Head of caudate nucleus (tissue), 42 donors: ENCODE measurements at places on chromosomes 4 and X.

DNA sequence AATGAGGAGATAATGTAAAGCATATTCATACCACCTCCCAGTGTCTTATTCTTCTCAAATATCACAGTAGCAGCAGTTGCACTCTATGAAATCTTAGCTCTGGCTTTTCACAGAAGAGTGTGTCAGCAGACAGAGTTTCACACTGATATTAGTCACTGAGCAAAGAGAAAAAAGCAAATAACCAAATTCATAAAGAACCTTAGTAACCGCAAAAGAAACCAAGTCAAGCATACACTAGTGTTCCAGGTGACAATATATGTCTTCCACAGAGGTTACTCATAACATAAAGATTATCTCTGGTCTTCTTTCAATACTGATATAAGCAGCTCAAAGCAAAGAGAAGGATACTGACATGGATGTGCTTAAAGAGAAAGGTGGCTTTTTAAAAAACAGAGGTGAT is 181.7 kb upstream of the EDNRA start:
- no peak for DNase-seq

GRCh38 chr4:70559211-70559830 is 32.7 kb upstream of the AMBN start:
- DNase-seq: peak; percentile 22

DNA sequence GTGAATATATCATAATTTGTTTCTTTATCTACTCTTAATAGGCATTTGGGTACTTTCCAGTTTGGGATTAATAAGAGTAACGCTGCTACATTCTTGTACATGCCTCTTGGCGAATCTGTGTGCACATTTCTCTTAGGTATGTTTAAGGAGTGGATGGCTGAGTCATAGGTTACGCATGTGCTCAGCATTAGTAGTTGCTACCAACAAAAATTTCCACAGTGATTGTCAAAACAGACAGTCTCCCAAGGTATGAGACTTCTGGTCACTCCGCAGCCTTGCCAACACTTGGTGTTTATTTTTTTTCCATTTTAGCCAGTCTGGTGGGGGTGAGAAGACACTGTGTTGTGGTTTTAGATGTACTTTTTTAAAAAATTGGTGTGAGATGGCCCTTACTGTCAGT is 44.6 kb downstream of the FGFBP1 start:
- DNase-seq: no peak

GRCh38 chr4:4387531-4388310 is 819 bp downstream of the NSG1 start:
- DNase-seq: peak; percentile 50

- no peak for DNase-seq
Measured at GRCh38 chr4:165541851-165542459, 163.1 kb downstream of the CPE start.

GRCh38 chr4:164937576-164938270 is 39.7 kb downstream of the TRIM61 start:
- DNase-seq: peak; percentile 50

GRCh38 chrX:63488546-63489373 is 137.6 kb upstream of the SPIN4 start:
- DNase-seq: no peak

DNA sequence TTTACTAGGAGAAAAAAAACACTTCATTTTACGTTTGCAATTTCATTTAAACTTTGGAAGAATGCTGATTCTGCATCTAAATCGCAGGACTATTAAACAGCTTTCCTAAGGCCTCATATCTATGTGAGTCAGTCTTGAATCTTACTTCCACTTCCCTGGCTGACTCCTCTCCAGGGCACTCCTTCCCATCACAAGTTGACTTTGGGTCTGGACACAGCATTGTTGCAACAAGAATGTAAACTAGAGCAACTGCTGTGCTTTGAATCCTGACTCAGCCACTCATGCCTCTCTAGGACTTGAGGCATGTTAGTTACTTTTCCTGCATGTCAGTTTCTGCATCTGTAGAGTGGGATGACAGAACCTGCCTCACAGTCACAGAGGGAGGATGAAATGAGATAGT is 413.8 kb downstream of the FAT4 start:
- DNase-seq: no peak

GRCh38 chrX:153993978-153994377 is 21.4 kb downstream of the TMEM187 start:
- no peak for DNase-seq

DNA sequence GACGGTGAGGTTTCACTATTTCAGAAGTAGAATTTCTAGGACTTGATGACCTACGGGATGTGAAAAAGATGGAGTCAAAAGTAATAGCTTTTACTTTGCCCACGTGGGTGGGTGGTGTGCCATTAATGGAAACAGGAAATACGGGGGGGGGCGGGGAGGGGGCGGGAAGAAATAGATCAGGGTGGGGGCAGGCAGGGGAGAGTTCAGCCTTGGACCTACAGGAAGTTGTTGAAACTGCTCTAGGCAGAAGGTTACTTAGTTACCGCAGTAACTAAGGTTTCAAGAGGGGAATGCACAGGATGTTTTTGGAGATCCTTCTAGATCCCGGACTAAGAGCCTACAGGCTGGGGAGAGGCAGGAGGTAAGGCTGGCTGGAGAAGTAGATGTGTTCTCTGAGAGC is 3.6 kb upstream of the FHL1 start:
- no peak for DNase-seq

- DNase-seq: no peak
Measured at GRCh38 chr4:39759569-39759968, 61.6 kb downstream of the UBE2K start.

- DNase-seq: no peak
Measured at GRCh38 chr4:186081202-186081807, 12.3 kb downstream of the TLR3 start.

GRCh38 chrX:19840899-19841648 is 46.3 kb downstream of the SH3KBP1 start:
- DNase-seq: no peak

DNA sequence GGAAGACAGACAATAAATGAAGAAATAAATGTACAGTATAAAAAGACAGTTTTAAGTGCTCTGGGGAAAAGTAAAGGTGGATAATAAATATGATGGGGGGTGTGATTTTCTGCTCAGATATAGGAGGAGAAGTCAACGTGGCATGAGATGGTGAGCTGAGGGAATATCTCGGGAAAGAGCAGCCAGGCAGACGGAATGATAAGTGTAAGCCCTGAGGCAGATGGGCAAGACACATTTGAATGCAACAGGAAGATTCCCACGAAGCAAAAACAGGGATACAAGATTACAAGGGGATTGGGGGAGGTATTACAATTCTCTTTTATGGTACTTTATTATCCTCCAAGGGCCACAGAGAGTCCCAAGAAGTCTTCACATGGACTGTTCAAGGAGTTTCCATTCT is 11.1 kb downstream of the ANXA3 start:
- DNase-seq: no peak

DNA sequence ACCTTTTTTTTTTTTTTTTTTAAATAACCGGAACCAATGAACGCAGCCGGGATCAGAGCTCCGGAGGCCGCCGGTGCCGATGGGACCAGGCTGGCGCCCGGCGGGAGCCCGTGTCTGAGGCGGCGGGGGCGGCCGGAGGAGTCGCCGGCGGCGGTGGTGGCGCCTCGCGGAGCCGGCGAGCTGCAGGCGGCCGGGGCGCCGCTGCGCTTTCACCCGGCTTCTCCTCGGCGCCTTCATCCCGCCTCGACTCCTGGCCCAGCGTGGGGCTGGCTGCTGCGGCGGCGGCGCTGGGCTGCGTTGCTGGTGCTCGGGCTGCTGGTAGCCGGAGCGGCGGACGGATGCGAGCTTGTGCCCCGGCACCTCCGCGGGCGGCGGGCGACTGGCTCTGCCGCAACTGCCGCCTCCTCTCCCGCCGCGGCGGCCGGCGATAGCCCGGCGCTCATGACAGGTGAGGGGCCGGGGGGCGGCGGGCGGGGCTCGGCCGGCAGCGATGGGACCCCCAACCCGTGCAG is 337 bp downstream of the STIM2 start:
- DNase-seq: no peak

DNA sequence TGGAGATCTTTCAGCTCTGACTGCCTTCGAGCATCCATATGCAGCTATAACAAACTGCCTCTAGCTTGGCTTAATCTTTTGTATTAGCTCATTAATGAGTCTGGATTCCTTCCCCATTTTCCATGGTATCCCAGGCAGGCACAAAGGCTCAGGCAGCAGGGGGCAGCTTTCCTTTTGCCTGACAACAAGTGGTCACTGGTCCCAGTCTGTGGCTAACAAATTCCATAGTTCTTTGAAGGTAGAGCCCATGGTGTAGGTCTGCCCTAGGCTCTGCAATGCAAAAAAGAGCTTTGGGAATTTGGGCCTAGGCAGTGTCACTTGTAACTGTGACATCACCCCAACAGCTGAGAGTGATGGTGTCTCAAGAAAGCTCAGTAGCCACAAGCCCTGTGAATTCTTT is 234.4 kb upstream of the GPC4 start:
- DNase-seq: no peak

DNA sequence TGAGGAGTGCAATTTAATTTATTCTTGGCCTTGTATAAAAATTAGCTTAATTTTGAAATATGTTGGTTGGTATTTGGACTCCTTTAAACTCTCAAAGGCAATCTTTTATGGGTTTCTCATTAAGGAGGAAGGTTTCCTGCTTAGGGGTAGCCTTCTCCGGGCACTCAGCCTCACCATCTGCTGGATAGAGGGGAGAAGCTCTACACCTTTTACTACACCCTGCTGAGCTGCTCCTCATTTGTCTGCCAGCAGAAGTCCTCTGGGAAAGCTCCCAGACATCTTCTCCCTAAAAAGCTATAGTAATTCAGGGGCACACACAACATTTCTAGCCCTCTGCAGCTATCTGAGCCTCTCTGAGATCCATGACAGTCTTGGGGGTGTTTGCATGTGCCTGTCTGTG is 179.1 kb downstream of the SOWAHB start:
- DNase-seq: no peak
